Activated CD4-positive, alpha-beta T cell treated with anti-CD3 and anti-CD28 coated beads, Interleukin-2, amount 10 ng/mL, durations not matched to agents 7 days and 5 days (primary cell): ENCODE measurements at places on chromosomes 3 and 15.

DNA sequence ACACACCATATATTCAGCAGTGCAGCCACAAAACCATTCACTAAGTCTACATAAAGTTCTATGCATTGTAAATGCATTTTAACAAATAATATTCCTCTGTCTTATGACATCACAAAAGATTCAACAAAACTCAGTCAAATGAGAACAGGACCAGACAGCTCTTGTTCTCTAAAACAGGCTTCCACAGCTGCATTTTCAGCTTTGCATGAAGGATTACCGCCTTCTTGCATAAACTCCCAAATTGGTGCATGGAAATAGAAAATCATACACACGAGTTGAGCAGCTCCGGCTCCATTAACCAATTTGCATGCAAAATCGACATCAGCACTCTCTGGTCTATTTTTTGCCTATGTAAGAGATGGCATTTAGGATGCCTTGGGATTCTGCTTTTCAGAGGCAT lies 66.4 kb downstream of the RFTN1 start:
- DNase-seq, result no peak

DNA sequence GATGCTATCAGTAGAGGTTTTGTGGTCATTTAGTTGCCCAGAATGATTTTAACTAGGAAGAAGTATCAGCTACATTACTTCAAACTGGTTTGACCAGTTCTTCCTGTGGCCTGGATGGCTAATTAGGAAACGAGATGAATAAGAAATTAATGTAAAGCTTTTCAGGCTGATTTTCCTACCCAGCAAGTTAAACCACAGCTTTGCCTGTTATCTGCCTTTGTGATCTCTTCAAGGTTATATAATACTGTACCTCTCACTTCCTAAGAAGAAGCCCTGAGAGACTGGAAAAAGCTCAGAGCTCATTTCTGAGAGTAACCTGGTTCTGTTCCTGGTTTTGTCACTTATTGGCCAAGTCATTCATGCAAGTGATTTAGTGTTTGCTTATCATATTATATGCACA lies 782.2 kb upstream of the GOLIM4 start:
- no peak for DNase-seq

DNA sequence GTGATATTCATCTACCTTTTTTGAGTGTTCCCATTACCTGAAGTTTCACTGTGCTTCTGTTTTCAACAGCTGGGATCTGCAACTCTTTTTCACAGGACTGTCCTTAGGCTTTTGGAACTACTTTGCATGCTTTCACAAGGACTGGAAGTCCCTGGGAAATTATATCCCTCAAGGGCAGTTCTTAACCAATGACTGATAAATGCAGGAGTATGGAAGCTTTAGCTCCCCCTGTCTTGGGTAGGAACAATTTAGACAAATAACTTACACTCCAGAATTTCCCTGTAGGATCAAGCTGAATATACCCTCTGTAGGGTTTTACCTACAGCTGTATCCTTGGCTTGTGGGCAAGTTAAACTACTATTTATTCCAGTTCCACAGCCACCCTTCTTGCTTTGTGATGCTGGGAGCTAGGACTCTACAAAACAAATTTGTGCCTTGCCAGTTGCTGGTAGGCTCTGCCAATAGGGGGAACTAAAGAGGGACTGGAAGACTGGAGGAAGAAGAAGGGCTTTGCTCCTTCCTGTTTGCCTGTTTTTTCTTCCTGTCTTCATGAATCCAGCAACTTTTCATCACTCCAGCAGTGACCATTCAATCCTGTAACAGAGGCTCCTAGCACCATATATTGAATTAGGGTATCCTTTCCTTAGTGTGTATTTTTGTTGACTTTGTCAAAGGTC lies 6.8 kb upstream of the ZNF280D start:
- no peak for DNase-seq

- no peak for DNase-seq
These were observed 9.4 kb upstream of the CHAC1 start for GRCh38 chr15:40943764-40944365.

- DNase-seq, result no peak
These were observed 238.0 kb upstream of the LRIG1 start for GRCh38 chr3:66738625-66739365.

- DNase-seq, result no peak
These were observed 72.1 kb upstream of the FNDC3B start for GRCh38 chr3:171967137-171967783.
